ENCODE measurements at places on chromosomes 2 and 18. TPM values are rescaled to one million over a fixed set of nuclear protein-coding genes. Genes with fewer than 3 reads are reported as not detected.

Gene R3HDM1
- 9.9 TPM for total RNA-seq

Gene SATB2
- total RNA-seq = 13.0 TPM

DNA sequence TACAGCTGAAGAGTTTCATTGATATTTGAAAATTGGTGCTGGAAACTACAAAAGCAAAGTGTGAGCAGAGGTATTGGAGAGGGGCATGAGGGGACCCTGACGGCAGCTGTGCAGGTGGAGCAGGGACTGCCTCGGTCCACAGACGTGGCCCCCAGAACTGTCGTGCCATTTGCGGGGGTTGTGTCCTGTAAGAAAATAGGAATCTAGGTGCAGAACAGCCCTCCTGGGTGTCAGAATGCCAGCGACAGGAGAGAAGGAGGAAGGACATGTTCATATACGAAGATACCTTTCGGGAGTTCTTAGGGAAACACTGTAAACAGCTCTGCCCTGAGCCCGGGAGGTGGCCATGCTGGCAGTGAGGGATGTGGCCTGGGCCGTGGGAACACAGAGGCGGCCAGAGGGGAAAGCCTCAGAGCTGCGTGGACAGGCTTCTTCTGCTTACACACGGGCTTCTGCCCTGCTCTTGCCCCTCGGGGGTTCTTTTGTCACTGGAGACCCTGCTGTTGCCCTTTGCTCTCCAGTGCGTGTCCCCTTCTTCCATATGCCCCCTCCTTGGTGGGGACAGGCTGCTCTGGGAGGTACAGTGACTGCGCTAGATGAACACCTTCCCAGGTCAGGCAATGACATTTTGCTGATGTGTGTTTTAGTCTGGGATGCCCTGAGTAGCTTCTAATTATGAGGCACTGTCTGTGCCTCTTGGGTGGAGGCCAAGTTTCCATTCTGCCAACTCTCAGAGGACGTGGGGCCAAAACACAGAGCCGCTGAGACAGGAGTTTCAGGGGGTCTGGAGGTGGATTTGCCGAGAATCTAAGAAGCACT lies 81.9 kb upstream of the TXNDC2 start:
- H3K27me3 ChIP-seq = no peaks in the 10 kb centered on the region
- DNase-seq = peak; percentile 83
- peaks cover 35% of the 10 kb centered on the region for H3K4me1 ChIP-seq
- H3K4me3 ChIP-seq = no peak overlapping the region
- peak overlapping the region; percentile 88 for H3K27ac ChIP-seq
- H3K36me3 ChIP-seq = no peaks in the 10 kb centered on the region

DNA sequence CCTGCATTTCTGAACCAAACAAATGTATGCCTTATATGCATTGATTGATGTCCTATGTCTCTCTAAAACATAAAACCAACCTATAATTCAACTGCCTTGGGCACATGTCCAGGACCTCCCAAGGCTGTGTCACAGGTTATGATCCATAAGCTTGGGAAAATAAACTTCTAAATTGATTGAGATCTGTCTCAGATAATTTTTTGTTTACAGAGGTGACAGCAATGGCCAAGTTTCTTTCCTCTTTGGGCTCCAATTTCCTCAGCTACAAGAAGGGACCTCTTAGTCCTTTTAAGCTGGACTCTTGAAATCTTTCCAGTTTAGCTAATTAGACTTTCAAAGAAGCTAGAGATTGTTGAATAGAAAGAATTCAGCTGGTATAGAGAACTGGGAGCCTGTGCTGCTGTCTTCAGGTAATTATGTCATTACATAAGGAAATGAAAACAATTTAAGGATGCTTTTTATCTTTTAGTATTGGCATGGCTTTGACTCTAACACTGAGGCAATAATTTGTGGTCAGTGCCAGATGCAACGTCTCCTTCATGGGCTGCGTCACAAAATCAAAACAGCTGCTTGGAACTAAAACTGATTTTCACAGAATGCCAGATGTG lies 412.1 kb upstream of the TRIB2 start:
- no peak for DNase-seq
- no peaks in the 10 kb centered on the region for H3K36me3 ChIP-seq
- no peaks in the 10 kb centered on the region for H3K27me3 ChIP-seq
- H3K4me3 ChIP-seq = no peak overlapping the region

- H3K4me3 ChIP-seq = no peak overlapping the region
- H3K27ac ChIP-seq = no peak overlapping the region
- no peaks in the 10 kb centered on the region for H3K4me1 ChIP-seq
- H3K27me3 ChIP-seq = no peaks in the 10 kb centered on the region
- DNase-seq = no peak
Measured at GRCh38 chr2:103172821-103173220, 411.0 kb downstream of the TMEM182 start.

DNA sequence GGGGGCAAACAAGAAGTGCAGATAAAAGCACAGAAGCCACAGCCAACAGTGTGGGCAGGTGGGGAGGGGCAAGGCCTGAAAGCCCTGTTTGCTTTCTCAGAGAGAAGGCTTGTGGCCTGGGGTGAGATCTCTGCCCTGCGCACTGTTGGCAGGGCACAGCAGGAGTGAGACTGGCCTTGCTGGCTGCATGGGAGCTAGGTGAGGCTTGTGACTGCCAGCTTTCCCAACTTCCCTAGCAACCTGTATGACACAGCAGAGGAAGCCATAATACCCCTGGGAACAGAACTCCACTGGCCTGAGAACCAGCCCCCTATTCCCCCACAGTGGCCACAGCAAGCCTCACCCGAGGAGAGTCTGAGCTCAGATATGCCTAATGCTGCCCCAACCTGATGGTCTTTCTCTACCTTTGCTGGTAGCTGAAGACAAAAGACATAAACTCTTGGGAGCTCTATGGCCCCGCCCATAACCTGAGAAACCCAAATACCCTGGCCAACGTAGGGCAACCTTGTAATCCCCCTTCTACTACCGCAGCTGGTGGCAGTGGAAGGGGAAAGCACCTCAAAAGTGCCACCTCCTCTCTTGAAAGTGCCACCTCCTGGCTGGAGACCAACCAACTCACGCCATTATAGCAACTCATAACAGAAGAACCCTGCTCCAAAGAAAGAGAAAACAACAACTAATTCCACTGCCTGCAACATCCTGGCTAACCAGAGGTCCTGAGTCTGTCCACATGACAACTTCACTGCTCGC lies 44.4 kb downstream of the LCT start:
- H3K4me3 ChIP-seq = no peak overlapping the region
- H3K27me3 ChIP-seq = no peaks in the 10 kb centered on the region
- no peaks in the 10 kb centered on the region for H3K36me3 ChIP-seq
- no peaks in the 10 kb centered on the region for H3K4me1 ChIP-seq

- H3K36me3 ChIP-seq = no peaks in the 10 kb centered on the region
- DNase-seq = no peak
- H3K27me3 ChIP-seq = no peaks in the 10 kb centered on the region
- H3K4me3 ChIP-seq = no peak overlapping the region
Measured at GRCh38 chr2:232328516-232329460, 49.8 kb upstream of the ALPP start.
